ENCODE measurements at places on chromosomes 7 and 10. TPM values are rescaled to one million over a fixed set of nuclear protein-coding genes. Genes with fewer than 3 reads are reported as not detected.

WASHC2C gene
- total RNA-seq: 39.0 TPM

RAPGEF5 gene
- total RNA-seq: 78.4 TPM

GRCh38 chr10:75226656-75227055, 9.1 kb downstream of the COMTD1 start:
- no peak for DNase-seq
- peaks cover 39% of the 10 kb centered on the region for H3K4me1 ChIP-seq
- peak overlapping the region; percentile 85 for H3K27ac ChIP-seq
- peaks cover 4% of the 10 kb centered on the region for H3K36me3 ChIP-seq

GRCh38 chr7:5689118-5689517, 92.3 kb downstream of the RNF216 start:
- peaks cover 14% of the 10 kb centered on the region for H3K36me3 ChIP-seq
- H3K27me3 ChIP-seq: no peaks in the 10 kb centered on the region
- no peak overlapping the region for H3K4me3 ChIP-seq

DNA sequence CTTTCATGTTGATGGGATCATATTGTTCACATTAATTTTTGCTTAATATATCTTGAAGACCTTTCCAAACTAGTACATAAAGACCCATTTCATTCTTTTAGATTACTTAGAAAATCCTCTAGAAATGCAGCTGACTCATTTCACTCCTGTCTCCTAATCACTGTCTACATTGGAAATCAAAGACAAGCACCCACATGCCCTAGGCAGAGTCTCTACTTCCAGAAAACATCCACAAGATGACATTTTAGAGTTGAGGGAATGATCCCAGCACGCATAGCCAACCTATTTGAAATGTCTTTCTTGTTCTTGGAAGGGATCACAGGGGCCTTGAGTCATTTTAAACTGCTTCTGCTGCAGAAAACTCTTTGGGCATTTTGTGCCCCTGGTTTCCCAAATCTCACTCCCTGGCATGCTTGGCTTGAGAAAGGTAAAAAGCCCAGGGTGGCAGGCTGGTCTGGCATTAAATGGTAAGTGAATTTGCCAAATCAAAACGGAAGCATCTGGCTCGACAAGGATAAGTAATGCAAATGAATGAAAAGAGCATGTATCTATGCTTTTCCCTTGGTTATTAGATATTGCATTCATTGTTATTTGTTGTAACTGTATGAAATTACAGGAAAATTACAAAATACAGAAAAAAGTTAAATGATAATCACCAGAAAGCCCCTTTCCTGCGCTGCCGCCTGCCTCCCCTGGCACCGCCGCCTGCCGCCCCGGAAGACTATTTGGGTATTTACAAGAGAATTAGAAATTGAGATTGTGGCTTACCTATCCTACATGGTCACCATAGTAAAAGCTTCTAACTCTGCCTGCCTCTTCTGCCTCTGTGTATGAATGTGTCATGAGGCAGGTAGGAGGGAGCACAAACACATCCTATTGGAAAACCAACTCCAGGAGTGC, 225.3 kb downstream of the PTEN start:
- no peaks in the 10 kb centered on the region for H3K36me3 ChIP-seq
- no peaks in the 10 kb centered on the region for H3K27me3 ChIP-seq
- H3K27ac ChIP-seq: no peak overlapping the region
- H3K4me3 ChIP-seq: no peak overlapping the region

SAMD9L gene
- total RNA-seq: 14.4 TPM

GRCh38 chr10:77970869-77971803, 44.6 kb upstream of the DLG5 start:
- peak; percentile 53 for DNase-seq
- peaks cover 17% of the 10 kb centered on the region for H3K36me3 ChIP-seq
- H3K4me1 ChIP-seq: peaks cover 6% of the 10 kb centered on the region
- no peaks in the 10 kb centered on the region for H3K27me3 ChIP-seq
- H3K4me3 ChIP-seq: no peak overlapping the region

HMX2 gene
- not detected for total RNA-seq

DNA sequence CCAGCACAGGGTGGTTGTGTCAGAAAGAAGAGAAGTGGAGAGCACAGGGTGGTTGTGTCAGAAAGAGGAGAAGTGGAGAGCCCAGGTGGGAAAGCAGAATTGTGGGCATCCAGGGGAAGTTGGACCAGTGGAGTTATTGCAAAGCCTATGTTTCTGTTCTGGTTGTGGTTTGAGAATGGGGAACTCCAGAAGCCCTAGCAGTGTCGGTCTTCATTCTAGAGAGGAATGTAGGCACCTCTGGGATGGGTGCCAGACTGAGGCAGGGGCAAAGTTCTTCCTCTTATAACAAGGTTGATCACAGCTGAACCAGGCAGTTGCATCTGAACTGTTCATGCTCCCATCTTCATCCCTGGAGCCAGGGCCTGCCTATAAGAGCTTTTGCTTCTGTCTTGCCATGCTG, 954 bp downstream of the FSCN3 start:
- H3K27ac ChIP-seq: no peak overlapping the region
- no peaks in the 10 kb centered on the region for H3K36me3 ChIP-seq
- DNase-seq: no peak
- H3K4me3 ChIP-seq: no peak overlapping the region
- H3K4me1 ChIP-seq: peaks cover 3% of the 10 kb centered on the region

CCAR1 gene
- 45.4 TPM for total RNA-seq

DNA sequence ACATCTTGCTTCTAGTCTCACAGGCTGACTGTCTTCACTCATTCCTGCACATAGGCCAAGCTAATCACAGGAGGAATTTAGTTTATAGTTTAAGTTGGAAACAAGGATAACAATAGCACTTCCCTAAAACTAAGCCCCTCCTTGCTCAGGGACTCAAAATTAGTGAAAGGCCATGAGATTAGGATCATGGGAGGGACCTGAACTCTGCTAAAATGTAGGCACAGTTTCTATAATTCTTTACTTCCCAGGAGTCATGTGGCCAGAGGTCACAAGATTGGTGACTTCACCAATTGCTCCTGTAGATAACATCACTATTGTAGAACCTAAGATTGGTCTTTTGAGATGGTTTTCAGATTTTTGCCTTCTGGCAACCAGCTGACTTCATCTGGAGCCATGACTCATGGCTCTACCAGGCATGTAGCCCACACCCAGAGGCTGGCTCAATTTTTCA, 14.8 kb upstream of the UPP1 start:
- no peak overlapping the region for H3K27ac ChIP-seq
- no peaks in the 10 kb centered on the region for H3K36me3 ChIP-seq
- no peak overlapping the region for H3K4me3 ChIP-seq
- H3K4me1 ChIP-seq: no peaks in the 10 kb centered on the region
- DNase-seq: no peak

- DNase-seq: no peak
- peaks cover 11% of the 10 kb centered on the region for H3K4me1 ChIP-seq
- no peak overlapping the region for H3K4me3 ChIP-seq
Observed at GRCh38 chr10:79079490-79080355, 11.0 kb downstream of the ZMIZ1 start.

DNA sequence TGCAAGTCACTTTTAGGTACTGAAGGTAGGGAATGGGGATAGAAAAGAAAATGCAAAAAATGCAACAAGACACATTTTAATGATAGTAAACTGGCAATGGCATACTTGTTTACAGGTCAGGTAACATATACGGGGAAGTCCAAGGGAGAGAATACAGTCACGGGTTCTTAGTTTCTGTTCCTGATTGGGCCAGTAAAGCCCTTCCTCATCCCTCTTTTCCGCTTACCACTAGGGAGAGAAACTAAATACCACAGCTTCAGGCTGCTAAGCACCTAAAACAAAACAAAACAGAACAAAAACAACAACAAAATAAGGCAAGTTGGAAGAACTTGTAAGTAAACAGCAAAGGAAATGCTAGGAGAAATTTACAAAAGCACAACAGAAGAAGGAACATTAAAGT, 65.2 kb upstream of the OGDHL start:
- H3K27ac ChIP-seq: no peak overlapping the region
- H3K36me3 ChIP-seq: no peaks in the 10 kb centered on the region
- H3K4me1 ChIP-seq: no peaks in the 10 kb centered on the region
- H3K27me3 ChIP-seq: no peaks in the 10 kb centered on the region

DNA sequence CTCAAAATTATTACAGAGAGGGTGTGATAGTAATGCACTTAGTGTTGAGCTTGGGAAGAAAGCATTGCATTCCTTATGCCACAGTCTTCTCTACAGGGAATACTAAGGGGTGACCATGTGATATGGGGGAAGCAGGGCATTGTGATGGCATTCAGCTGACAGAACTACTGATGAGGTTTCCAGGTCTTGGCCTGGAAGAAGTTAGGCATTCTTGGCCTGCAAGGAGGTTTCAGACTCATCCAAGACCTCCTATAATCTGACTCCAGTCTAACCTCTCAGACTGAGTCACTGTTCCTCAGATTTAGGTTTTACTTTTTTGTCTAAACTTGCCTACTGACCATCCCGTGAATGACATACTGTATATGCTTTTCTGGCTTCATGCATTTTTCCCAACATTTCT, 7.9 kb downstream of the STMP1 start:
- H3K27ac ChIP-seq: no peak overlapping the region
- H3K4me1 ChIP-seq: no peaks in the 10 kb centered on the region
- H3K4me3 ChIP-seq: no peak overlapping the region
- H3K27me3 ChIP-seq: no peaks in the 10 kb centered on the region
- no peak for DNase-seq

RBP3 gene
- not detected for total RNA-seq

- no peak for DNase-seq
- no peaks in the 10 kb centered on the region for H3K4me1 ChIP-seq
- peaks cover 35% of the 10 kb centered on the region for H3K36me3 ChIP-seq
- H3K27ac ChIP-seq: no peak overlapping the region
- no peaks in the 10 kb centered on the region for H3K27me3 ChIP-seq
Observed at GRCh38 chr10:114962441-114962840, 24.4 kb downstream of the TRUB1 start.

LRMDA gene
- total RNA-seq: 14.5 TPM

ZNF804B gene
- 0.22 TPM for total RNA-seq

DNA sequence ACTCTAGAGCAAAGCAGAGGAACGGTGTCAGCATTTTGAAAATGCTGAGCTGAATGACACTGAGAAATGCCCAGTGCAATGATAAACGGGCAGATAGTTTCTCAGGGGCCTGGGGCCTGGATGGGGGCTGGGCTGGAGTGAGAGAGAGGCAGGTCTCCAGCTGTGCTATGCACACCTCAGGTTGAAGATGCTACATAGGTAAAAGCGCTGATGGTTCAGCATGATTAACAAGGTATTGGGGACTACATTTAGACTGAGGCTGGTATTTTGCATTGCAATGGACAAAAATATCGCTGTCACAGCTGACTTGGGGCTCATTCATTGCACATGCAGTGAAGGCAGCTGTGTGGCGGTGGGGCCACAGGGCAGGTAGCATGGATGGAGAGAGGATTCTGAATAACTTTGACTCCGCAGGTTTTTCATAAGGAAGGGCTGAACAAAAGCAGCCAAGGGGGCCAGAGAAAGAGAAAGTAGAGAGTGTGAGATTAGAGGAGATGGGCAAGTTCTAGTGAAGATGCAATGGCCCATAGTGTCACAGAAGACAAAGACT, 290.8 kb upstream of the ZNF32 start:
- no peak overlapping the region for H3K4me3 ChIP-seq
- H3K27ac ChIP-seq: no peak overlapping the region
- no peak for DNase-seq
- H3K36me3 ChIP-seq: no peaks in the 10 kb centered on the region
- no peaks in the 10 kb centered on the region for H3K4me1 ChIP-seq

DNA sequence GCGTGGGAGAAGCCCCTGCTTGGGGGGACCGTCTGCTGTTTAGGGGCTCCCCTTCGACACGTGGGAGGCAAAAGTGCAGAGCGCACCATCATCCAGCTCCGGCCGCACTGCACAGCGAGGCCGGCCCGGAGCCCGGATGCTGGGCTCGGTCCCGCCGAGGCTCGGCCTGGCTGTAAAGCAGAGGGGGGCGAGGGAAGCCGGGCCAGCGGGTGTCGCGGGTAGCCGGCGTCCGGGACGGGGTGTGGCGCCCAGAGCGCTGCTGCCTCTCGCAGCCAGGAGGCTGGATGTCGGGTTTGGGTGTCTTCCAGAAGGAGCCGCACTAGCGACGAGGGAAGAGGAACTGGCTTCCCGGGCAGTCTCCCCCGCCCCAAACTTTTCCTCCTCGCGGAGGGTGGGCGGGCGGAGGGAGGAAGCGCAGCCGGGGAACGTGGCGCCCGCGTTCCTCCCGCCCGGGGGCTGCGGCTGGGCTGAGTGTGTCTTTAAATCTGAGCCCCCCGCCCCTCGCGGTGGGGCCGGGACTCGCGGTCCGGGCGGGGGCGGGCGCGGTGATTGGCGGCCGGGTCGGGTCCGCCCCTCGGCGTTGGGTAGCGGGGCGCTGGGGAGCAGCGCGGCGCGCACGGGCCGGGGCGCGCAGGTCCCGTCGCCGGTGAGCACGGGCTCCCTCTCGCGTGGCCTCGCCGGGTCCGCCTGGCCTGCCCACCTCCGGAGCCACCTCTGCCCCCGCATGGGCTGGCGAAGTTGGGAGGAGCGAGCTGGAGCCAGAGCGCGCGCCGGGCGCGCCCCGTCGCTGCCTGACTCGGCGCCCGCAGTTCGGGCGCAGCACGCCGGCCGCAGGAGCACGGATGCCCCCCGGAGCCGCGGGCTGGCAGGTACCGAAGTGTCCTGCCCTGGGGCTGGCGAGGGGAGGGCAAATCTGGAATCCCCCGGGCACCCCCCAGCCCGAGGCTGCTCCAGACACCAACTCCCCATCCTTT, at the start of gene PALD1:
Gene PALD1 (plus strand): TSS at position 577 of the 974 bp plus-strand sequence. CDS start 47,185 bp downstream, outside the sequence.
- peak within 1 kb of the TSS; percentile 41 for H3K27ac ChIP-seq
- peaks cover 13% of the 10 kb centered on the region for H3K4me1 ChIP-seq
- H3K27me3 ChIP-seq: no peaks in the 10 kb centered on the region
- no peaks in the 10 kb centered on the region for H3K36me3 ChIP-seq
- H3K4me3 ChIP-seq: peak within 1 kb of the TSS; percentile 40

ASAH2 gene
- total RNA-seq: not detected

DNA sequence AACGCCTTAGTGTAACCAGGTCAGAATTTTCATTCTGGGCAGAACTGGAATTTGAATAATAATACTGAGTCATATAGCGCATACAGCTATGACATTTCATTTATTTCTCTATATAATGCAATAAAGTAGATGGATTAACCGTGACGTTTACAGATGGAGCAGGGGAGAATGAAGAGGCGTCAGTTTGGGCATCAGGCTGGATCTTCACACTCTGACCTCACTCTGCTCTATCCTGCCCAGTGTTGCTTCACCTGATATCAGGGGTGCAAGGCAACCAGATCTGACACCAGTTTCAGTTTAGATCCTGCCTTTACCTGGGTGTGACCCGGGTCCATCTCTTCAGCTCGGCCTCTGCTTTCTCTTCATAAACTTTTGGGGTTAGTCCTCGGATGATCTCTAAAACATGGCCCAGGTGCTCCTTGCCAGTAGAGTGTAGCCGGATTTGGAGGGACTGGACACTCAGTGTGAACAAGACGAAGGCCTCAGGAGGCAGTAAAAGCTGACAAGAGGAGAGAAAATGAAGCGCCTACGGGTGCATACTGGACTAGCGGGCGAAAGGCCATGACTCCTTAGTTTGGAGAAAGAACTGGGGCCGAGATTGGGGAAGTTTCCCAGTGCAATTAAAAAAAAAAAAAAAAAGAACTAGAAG, 1.4 kb upstream of the ZYX start:
- DNase-seq: no peak
- no peaks in the 10 kb centered on the region for H3K36me3 ChIP-seq
- H3K27ac ChIP-seq: peak overlapping the region; percentile 96
- peaks cover 51% of the 10 kb centered on the region for H3K4me1 ChIP-seq

GRCh38 chr7:115980159-115980558, 50.4 kb downstream of the TFEC start:
- no peaks in the 10 kb centered on the region for H3K27me3 ChIP-seq
- no peak for DNase-seq
- H3K27ac ChIP-seq: no peak overlapping the region
- H3K36me3 ChIP-seq: no peaks in the 10 kb centered on the region

- DNase-seq: peak; percentile 51
- peaks cover 33% of the 10 kb centered on the region for H3K4me1 ChIP-seq
- H3K36me3 ChIP-seq: no peaks in the 10 kb centered on the region
Observed at GRCh38 chr7:17369691-17370426, 71.4 kb downstream of the AHR start.

NXPH1 gene
- not detected for total RNA-seq

Data from tibial nerve (tissue), 4 donors.